Fibroblast of skin of right quadriceps (primary cell): ENCODE measurements at places on chromosomes 3 and 15.

DNA sequence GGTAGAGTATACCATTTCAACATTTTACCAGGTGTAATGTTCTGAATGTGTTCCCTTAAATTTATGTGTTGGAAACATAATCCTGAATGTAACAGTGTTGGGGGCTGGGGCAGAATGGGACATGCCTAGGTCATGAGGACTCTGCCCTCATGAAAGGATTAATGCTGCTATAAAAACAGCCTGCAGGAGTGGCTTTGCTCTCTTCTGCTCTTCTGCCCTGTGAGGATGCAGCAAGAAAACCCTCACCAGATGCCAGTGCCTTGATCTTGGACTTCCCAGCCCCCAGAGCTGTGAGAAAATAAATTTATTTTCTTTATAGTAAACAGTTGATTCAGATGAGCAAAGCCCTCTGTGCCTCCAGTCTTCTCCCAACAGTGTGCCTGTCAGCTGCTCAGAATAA lies 326.0 kb upstream of the ONECUT1 start:
- no peak for DNase-seq

- DNase-seq, result no peak
Observed at GRCh38 chr3:152910211-152910610, 75.3 kb downstream of the P2RY1 start.

DNA sequence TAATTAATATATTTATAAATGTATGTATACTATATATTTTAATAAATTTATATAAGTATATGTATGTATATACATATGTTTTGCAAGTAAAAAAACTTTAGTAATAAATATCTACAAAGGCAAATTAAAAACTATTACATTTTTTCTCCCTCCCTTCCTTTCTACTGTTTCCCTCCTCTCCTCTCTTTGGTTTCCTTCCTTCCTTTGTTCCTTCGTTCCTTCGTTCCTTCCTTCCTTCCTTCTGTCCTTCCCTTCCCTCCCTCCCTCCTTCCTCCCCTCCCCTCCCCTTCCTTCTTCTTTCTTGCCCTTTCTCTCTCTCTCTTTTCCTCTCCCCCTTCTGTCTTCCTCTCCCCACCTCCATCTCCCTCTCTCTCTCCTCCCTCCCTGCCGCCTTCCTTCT lies 423.6 kb downstream of the LPP start:
- DNase-seq, result no peak

DNA sequence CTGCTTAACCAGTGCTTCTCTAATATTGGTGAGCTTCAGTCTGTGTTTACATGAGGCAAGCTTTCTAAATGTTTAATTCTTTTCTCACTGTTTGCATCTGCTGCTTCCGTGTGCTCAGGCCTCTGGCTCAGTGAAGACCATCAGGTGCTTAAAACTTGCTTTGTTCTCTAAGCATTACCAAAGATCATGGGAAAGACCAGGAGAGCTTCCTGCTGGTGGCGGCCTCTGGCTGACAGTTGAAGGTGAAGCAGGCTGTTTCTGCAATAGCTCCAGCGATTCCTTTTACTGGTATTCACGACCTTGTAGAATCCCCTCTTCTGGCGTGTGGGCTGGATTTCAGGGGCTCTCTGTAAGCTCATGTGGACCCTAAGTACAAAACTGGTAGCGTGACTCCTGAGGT lies 45.1 kb downstream of the EDEM1 start:
- DNase-seq, result no peak

DNA sequence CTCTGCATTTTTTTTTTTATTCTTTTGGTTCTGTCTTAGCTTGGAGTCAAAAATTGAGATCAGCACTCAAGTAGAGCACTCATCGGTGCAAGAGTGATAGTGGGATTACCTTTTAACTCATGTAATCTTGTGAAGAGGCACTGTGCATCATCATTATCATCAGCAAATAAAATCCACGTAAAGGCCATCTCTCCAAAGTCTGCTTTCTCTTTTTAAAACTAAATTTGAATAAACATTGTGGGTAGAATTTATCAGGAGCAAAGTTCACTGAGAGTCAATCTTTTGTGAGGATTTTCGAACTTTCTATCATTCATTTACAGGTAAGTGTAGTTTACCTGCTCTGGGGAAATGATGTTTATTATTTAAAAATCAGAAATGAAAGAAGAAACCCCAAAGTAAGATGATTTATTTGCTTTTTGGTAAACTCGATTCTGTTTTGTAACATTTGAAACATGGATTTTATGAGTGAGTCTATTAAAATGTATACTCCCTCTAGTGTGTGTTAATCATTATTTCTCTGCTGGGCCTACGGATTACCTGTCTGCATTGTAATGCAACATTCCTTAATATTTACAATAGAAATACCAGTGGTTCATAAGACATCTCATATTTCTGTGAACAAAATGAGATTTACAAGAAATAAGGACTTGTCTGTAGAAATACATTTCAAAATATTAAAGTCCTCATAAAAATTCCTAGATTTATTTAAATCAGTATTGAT lies 327.7 kb upstream of the NAALADL2 start:
- DNase-seq, result no peak

- DNase-seq, result no peak
Observed at GRCh38 chr3:99810403-99810802, 7.3 kb upstream of the CMSS1 start.

GRCh38 chr3:169332310-169332709 lies 331.2 kb downstream of the MECOM start:
- DNase-seq, result no peak

DNA sequence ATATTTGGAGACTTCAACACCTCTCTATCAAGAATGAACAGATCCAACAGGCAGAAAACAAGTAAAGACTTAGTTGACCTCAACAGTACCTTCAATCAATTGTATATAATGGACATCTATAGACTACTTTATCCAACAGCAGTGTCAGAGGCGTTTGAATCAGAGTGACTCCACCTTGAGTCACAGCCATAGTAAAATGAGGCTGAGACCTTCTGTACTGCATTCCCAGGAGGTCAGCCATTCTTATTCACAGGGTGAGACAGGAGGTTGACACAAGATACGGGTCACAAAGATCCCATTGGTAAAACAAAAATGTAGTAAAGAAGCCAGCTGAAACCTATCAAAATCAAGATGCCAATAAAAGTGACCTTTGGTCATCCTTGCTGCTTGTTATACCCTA lies 299.8 kb downstream of the CNTN3 start:
- DNase-seq, result no peak

GRCh38 chr3:12750658-12751071 lies 8.4 kb downstream of the TMEM40 start:
- DNase-seq, result peak; percentile 69

DNA sequence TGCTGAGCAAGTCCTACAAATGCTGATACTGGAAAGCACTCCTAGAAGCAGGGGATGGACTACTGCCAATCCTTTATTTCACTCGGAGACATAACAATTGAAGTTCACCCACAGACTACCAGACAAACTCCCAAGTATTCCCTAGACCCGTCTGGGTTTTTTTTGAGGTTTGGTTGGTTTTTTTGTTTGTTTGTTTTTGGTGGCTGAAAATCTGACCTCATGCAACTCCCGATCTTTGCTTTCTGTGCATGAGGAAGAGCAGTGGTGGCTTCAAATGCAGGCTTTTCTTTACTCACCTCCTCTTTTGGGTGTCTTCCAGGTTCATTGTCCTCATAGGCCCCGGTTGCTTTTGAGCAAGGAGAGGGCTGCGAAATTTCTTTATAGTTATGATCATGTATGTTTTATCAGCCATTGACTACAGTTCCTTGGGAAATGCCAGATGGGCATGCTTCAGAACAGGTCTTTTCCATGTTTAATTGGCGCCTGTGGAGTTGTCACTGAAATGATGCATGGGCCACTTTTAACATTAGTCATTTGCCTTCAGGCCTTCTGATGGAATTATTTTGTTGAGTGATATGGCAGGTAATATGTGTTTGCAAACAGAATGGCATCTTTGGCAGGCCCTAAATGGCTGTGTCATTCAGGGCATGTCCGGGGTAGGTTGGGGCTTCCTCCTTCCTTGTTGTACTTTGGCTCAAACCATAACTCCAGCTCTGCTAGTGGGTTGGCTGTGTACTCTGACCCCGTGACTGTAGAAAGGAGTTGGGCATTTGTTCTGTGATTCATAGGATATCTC lies 81.3 kb upstream of the ZBED2 start:
- no peak for DNase-seq

GRCh38 chr15:32730677-32731654 lies 13.2 kb downstream of the GREM1 start:
- peak; percentile 58 for DNase-seq

DNA sequence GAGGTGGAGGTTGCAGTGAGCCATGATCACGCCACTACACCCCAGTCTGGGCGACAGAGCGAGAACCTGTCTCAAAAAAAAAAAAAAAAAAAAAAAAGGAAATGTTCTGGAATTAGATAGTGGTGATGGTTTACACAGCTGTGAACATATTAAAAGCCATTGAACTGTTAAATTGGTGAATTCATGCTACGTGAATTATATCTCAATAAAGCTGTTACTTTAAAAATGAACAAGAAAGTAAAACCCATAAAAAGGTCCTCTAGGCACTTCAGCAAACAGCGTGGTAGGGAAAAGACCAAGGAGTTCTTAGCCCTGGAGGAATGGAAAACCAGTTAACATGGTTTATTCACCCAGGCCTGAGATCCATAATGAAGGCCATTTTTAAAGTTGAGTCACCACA lies 180.1 kb downstream of the ATG7 start:
- DNase-seq, result no peak

- DNase-seq, result no peak
Observed at GRCh38 chr3:184512621-184513020, 49.0 kb upstream of the EPHB3 start.

- peak; percentile 77 for DNase-seq
Observed at GRCh38 chr15:70569091-70569713, 194.2 kb downstream of the UACA start.

- no peak for DNase-seq
Observed at GRCh38 chr3:16759227-16759903, 125.4 kb upstream of the PLCL2 start.
